Osteocyte (in vitro differentiated cells): ENCODE measurements at places on chromosomes 1 and 21.

DNA sequence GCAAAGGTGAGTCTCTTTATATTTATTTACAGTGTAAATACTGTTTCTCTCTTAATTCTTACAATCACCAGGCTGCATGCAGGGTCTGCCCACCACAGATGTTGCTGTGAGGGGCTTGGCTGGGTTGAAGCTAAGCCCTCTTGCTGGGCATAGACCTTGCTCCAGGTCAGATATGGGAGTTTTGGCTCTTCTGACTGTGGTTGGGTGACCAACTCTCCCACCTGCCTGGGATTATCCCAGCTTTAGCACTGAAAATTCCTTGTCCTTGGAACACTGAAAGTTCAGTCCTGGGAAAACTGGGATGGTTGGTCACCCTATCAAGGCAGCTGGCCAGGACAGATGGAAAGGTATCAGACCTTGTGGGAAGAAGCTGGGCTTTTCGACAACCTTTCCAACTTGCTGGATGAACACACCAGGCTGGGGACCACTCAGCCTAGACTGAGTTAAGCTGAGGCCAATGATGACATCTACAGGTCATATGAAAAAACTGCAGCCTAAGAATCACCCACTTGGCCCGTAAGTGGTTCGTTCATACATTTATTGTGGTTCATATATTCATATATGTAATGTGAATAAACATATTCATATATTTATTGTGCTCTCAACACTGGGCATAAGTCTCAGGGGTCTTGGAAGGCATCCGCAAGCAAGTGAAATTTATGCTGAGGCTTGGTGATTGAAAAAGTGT, 26.6 kb upstream of the HPDL start:
- no peak overlapping the region for H3K4me3 ChIP-seq
- H3K27me3 ChIP-seq: no peaks in the 10 kb centered on the region
- peak; percentile 76 for DNase-seq
- H3K27ac ChIP-seq: no peak overlapping the region

- H3K4me3 ChIP-seq: no peak overlapping the region
- no peaks in the 10 kb centered on the region for H3K36me3 ChIP-seq
- no peak for DNase-seq
These were observed 36.4 kb upstream of the PRELP start for GRCh38 chr1:203439131-203439730.

GRCh38 chr1:65319141-65319540, 9.8 kb downstream of the DNAJC6 start:
- no peak for DNase-seq
- H3K4me1 ChIP-seq: peaks cover 6% of the 10 kb centered on the region
- H3K27ac ChIP-seq: no peak overlapping the region
- H3K27me3 ChIP-seq: no peaks in the 10 kb centered on the region
- peaks cover 41% of the 10 kb centered on the region for H3K36me3 ChIP-seq
- no peak overlapping the region for H3K4me3 ChIP-seq

DNA sequence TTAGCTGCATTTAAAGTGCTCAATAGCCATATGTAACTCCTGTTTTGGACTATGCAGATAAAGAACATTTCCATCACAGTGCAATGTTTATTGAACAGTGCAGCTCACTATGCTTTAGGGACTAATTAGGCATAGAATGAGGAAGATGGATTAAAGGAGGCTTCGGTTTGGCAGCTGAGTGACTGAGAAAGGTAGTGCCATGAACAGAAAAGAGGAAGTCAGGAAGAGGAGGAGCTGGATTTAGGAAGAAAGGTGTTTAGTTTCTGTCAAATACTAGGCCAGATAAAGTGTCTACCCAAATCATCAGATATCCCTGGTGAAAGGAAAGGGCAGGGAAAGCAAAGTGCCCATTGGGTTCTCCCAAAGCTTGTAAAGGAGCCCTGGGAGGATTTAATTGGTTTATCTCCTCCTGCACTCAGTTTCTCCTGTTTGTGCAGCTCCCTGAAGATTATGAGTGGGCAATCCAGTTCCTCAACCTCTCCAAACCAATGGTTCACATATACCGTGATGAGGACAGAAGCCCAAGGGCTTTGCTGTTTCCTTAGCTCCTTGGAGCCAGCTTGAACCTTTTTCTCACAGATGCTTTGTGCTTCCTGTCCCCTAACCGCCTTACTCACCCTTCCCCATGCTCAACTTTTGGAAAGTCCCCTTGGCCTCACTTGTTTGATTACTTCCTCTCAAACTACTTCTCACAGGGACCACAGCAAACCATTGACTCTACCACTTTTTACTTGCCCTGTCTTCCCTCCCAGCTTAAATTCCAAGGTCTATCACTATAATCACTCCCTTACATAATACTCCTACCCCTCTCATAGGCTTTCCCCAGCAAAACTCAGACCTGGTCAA, 3.5 kb upstream of the RAP1A start:
- no peaks in the 10 kb centered on the region for H3K36me3 ChIP-seq
- peaks cover 12% of the 10 kb centered on the region for H3K4me1 ChIP-seq
- H3K4me3 ChIP-seq: no peak overlapping the region
- H3K27ac ChIP-seq: no peak overlapping the region
- H3K27me3 ChIP-seq: peaks cover 12% of the 10 kb centered on the region
- no peak for DNase-seq

GRCh38 chr1:56326056-56326455, 253.3 kb downstream of the PLPP3 start:
- H3K4me1 ChIP-seq: peaks cover 47% of the 10 kb centered on the region
- no peaks in the 10 kb centered on the region for H3K27me3 ChIP-seq
- DNase-seq: no peak
- H3K27ac ChIP-seq: peak overlapping the region; percentile 81

DNA sequence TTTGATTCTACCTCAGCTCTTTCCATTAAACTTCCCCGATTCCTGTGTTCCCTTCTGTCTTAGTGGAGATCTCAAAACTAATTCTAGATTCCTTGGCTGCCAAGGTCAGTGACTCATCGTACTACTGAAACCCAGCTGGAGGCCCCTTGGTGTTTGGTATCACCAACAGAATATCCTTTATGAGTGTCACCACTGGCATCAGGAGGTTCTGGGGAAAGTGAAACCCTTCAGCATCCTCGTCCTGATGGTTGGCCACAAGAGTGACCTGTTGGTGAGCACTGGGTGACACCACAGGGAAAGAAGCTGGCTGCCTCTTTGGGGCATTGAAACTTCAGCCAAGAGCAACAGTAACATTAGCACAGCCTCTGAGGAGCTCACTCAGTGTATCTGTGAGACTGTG, 9.6 kb downstream of the RAB42 start:
- peak; percentile 86 for DNase-seq
- H3K27ac ChIP-seq: peak overlapping the region; percentile 89
- peaks cover 5% of the 10 kb centered on the region for H3K36me3 ChIP-seq
- H3K27me3 ChIP-seq: no peaks in the 10 kb centered on the region
- peaks cover 18% of the 10 kb centered on the region for H3K4me1 ChIP-seq

DNA sequence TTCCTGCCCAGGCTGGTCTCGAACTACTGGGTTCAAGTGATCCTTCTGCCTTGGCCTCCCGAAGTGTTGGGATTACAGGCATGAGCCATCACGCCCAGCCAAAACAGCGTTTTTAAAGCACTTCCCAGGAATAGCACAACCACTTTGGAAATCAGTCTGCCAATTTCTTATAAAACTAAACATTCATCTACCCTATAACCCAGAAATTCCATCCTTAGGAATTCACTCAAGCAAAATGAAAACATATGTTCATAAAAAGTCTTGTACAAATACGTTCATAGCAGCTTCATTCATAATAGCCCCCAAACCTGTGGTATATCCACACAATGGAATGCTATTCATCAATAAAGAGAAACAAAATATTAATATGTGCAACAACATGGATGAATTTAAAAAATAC, 36.1 kb downstream of the PHC2 start:
- no peak overlapping the region for H3K4me3 ChIP-seq
- H3K36me3 ChIP-seq: no peaks in the 10 kb centered on the region
- peaks cover 26% of the 10 kb centered on the region for H3K4me1 ChIP-seq
- DNase-seq: no peak
- no peak overlapping the region for H3K27ac ChIP-seq

DNA sequence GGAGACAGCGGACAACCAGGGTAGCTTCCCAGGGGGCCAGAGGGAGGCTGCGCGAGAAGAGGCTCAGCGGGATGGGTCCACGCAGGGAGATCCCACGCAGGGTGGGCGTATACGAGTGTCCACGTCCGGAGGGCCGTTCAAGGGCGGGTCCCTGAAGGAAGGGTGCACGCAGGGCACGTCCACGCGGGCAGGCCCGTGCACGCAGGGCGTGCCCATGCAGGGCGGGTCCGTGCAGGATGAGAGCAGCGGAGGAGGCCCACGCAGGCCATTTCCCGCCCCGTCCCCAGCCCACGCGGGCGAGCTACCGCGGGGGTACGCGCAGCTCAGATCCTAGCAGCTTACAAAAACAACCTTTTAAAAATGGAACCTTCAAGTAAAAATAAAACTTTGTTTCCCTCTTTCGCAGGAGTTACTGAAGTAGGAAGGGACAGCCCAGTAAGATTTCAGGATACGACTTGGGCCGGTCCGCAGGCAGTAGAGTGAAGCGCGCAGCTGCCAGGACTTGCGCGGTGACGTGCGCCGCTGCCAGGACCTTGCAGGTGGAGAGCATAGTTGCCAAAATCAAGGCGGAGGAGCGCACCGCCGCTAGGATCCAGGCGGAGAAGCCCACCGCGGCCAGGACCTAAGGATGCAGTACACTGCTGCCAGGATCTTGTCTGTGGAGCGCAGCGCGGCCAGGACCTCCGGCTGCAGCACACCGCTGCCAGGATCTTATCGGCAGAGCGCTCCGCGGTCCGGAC, 416 bp upstream of the RNF187 start:
- H3K27ac ChIP-seq: peak overlapping the region; percentile 100
- H3K27me3 ChIP-seq: peaks cover 12% of the 10 kb centered on the region
- peaks cover 12% of the 10 kb centered on the region for H3K36me3 ChIP-seq
- peak overlapping the region; percentile 90 for H3K4me3 ChIP-seq

GRCh38 chr1:204723131-204723787, 37.7 kb upstream of the LRRN2 start:
- no peak overlapping the region for H3K4me3 ChIP-seq
- H3K27me3 ChIP-seq: peaks cover 19% of the 10 kb centered on the region
- no peak overlapping the region for H3K27ac ChIP-seq

GRCh38 chr21:32702702-32703101, 25.1 kb downstream of the SYNJ1 start:
- H3K27me3 ChIP-seq: no peaks in the 10 kb centered on the region
- no peak for DNase-seq
- H3K4me1 ChIP-seq: peaks cover 2% of the 10 kb centered on the region
- no peak overlapping the region for H3K27ac ChIP-seq

DNA sequence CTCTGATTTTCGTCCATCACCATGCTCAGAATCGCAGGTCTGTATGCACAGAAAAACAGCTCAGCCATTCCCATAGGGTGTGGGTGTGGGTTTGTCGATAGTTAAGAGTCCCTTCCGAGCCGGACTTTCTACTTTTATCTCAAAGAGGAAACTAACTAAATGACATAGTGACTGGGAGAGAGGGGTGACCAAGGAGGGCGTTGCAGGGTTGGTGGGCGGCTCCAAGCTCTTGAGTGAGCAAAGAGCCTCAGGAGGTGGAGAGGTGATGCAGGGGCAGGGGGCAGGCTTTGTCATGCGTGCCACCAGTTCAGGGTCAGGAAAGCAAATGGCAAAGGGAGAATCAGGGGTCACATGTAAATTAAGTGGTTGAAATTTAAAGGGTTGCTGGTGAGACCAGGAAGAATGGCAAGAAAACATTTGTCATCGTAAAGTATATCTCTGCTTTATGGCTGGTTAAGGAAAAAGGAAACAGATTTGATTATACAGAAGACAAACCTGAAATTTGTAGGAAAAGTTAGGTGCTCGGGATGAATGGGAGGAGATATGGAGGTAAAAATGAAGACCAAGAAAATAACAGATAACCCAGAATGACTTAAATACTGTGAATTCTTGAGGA, 249.0 kb downstream of the SETD4 start:
- H3K4me1 ChIP-seq: no peaks in the 10 kb centered on the region
- no peak for DNase-seq
- no peak overlapping the region for H3K27ac ChIP-seq
- H3K36me3 ChIP-seq: no peaks in the 10 kb centered on the region
- no peak overlapping the region for H3K4me3 ChIP-seq
- peaks cover 2% of the 10 kb centered on the region for H3K27me3 ChIP-seq

- H3K4me3 ChIP-seq: no peak overlapping the region
- DNase-seq: no peak
- H3K4me1 ChIP-seq: no peaks in the 10 kb centered on the region
- no peak overlapping the region for H3K27ac ChIP-seq
- no peaks in the 10 kb centered on the region for H3K36me3 ChIP-seq
These were observed 61.4 kb downstream of the ACTL8 start for GRCh38 chr1:17816511-17816910.

GRCh38 chr1:41249319-41249718, 7.2 kb upstream of the SCMH1 start:
- H3K27me3 ChIP-seq: no peaks in the 10 kb centered on the region
- peaks cover 4% of the 10 kb centered on the region for H3K4me1 ChIP-seq
- H3K4me3 ChIP-seq: no peak overlapping the region
- no peak overlapping the region for H3K27ac ChIP-seq

DNA sequence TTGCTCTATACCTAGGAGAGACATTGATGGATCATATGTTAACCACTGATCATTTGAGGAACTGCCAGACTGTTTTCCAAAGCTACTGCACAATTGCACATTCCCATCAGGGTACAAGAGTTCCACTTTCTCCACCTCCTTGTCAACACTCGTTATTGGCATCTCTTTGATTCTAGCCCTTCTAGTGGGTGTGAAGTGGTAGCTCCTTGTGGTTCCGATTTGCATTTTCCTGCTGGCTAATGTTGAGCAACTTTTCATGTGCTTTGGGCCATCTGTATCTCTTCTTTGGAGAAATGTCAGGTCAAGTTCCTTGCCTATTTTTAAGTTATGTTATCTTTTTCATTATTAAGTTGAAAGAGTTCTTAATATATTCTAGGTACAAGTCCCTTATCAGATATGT, 90.1 kb downstream of the DMRTB1 start:
- H3K27ac ChIP-seq: no peak overlapping the region
- H3K36me3 ChIP-seq: peaks cover 27% of the 10 kb centered on the region
- no peaks in the 10 kb centered on the region for H3K27me3 ChIP-seq
- no peak for DNase-seq

GRCh38 chr1:82722608-82723007, 921.9 kb downstream of the ADGRL2 start:
- H3K4me1 ChIP-seq: no peaks in the 10 kb centered on the region
- peaks cover 2% of the 10 kb centered on the region for H3K36me3 ChIP-seq
- H3K27me3 ChIP-seq: no peaks in the 10 kb centered on the region
- H3K27ac ChIP-seq: no peak overlapping the region
- DNase-seq: no peak

GRCh38 chr1:182575540-182576149, 13.4 kb downstream of the RNASEL start:
- no peak overlapping the region for H3K27ac ChIP-seq
- peaks cover 6% of the 10 kb centered on the region for H3K4me1 ChIP-seq
- H3K27me3 ChIP-seq: no peaks in the 10 kb centered on the region
- no peak for DNase-seq
- peaks cover 24% of the 10 kb centered on the region for H3K36me3 ChIP-seq

- no peaks in the 10 kb centered on the region for H3K36me3 ChIP-seq
- H3K4me3 ChIP-seq: no peak overlapping the region
- no peak overlapping the region for H3K27ac ChIP-seq
- H3K27me3 ChIP-seq: no peaks in the 10 kb centered on the region
- no peak for DNase-seq
These were observed 38.9 kb upstream of the ERO1B start for GRCh38 chr1:236320671-236321070.
